ENCODE measurements at places on chromosomes 16 and 17.

GRCh38 chr17:56887552-56888467 lies 26.0 kb downstream of the TRIM25 start:
- no peak for DNase-seq

DNA sequence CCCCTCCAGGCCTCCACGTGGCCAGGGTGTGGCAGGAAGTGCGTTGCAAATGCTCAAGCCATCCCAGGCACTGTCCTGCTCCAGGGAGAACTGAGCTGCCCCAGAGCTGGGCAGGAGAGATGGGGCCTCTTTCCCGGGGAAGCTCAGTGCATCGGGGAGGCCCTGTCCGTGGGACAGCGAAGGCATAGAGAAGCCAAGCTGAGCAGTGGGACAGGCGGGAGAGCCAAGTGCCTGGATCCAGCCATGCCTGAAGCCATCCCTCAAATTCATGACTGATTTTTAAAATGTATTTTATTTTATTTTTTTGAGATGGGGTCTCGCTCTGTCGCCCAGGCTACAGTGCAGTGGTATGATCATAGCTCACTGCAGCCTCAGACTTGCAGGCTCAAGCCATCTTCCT lies 25.4 kb upstream of the SSTR5 start:
- no peak for DNase-seq

- no peak for DNase-seq
Measured at GRCh38 chr16:54175552-54176375, 110.8 kb downstream of the IRX3 start.

DNA sequence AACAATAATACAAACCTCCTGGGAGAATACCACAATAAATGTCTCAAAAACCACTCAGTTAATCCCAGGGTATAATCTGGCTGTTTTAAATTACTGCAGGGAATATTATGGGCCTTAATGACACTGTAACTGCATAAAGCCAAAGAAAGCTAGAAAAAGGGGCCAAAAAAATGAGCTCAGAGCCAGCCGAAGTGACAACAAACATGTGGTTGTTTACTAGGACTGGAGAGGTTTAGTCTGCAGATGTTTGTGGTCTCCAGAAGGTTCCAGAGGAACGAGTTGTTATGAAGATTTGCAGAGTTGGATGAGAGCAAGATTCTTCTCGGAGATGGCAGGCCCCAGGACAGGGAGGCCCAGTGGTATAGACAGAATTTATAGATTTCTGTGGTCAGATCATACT lies 97.1 kb upstream of the AKTIP start:
- no peak for DNase-seq
